ENCODE measurements at places on chromosomes 7 and 10.

DNA sequence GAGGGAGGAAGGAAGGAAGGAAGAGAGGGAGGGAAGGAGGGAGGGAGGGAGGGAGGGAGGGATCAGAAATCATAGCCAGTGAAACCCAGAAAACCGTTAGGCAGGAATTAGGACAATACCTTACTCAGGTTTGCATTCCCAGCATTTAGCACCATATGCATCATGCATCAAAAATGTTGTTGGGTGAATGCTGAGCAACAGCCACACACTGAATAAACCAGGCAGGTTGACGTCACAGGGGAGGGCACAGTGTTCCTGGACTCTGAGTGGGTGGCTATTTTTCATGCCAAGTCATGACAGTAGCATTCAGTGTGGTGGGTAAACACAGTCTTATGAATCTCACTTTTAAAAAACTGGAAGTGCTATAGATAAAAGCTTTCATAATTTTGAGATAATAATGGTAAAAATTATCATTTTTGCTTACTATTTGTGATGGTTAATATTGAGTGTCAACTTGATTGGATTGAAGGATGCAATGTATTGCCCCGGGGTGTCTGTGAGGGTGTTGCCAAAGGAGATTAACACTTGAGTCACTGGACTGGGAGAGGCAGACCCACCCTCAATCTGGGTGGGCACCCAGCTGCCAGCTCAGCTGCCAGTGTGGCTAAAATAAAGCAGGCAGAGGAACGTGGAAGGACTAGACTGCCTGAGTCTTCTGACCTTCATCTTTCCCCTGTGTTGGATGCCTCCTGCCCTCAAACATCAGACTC lies 199.1 kb upstream of the PRKCQ start:
- no peak for DNase-seq

DNA sequence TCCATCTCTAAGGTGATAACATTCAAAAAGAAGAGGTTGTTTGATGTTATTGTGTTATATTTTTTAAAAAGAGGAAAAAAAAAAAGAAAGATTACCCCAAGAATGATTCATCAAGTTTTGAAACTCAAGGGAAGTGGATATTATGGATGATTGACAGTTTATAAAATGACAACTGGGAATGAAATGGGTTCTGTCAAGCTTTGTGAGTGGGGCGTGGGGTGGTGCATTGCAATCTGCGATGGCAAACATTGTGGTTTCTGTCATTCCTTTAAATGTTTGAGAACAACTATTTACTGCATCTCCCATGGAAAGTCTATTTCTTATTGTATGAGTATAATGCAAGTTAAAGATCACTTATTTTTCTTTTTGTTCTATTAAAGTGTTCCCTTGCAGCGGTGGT lies 297.0 kb downstream of the CCDC3 start:
- DNase-seq, result no peak

- DNase-seq, result no peak
Observed at GRCh38 chr7:45133352-45133751, 21.9 kb upstream of the TBRG4 start.

DNA sequence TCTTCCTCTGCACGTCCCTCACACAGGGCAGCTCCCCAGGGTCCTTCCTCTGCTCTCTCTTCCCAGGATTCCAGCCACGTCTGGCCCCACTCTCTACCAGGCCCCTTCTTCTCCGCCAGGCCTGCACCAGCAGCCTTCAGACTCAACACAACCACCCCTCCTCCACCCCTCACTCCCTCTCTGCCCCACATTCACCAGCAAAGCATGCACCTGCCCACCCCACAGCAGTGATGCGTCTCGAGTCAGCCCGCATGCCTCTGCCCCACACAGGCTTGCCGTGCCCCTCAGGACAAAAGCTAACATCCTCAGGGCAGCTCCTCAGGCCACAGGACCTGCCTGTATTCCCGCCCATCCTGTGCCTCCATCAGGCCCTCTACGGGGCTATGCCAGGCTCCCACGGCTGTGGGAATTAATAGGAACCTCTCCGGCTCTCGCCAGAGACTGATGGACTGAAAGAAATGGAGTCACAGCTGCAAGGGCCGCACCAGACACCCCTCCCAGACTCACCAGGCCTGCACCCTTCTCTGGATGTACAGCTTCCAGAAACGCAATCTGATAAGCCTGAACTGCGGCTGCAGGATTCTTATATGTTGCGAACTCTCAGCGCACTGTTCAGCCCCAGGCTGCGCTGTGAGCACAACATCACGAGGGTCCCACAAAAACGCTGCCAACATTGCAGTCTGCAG lies 100.1 kb downstream of the CYTH3 start:
- no peak for DNase-seq

DNA sequence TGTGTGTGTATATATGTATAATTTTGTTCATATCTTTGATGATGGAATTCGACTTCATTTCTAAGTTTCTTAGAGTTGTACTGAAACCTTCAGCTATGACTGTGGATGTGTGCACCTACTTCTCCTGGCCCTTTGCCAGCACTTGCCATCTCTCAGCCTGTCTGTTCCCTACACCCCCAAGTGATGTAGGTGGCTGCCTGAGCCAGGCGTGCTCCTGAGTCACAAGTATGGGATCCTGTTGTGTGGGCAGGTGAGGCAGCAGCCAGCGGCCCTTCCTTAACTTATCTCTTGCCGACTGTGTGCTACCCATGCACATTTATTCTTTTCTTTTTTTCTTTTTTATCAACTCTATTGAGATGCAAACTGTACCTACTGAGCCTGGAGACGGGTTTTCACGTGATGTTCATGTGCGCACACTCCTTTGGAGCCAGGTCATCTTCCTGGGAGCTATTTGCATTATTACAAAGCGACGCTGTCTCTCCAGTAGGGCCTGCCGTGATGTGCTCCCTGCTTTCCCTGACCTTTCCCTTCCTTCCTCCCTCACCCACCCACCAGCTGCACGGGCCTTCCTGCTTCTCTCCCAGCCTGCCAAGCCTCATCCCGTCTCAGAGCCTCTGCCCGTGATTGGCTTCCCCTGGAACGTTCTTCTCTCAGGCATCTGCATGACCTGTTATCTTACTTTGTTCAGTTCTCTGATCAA lies 31.3 kb upstream of the GALNT11 start:
- DNase-seq, result peak; percentile 7

DNA sequence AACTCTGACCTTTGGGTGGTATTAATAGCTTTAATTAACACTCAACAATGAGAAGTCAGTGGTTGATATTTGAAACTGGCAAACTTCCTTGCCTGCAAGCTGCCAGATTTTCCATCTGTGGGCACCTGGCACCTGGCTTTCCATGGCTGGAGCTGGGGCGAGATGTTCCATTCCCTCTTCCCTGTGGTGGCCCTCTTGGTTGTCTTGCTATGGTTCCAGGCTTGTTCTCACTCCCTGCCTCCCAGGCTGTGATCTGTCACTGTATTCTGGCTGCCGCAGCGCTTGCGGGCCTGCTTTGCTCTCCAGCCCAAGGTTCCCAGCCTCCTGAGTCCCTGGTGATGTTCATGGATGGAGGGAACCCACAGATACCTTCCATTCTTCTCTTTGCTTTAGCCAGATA lies 201.0 kb downstream of the FRMD4A start:
- no peak for DNase-seq

Measured in activated naive CD8-positive, alpha-beta T cell treated with anti-CD3 and anti-CD28 coated beads, Interleukin-2, amount 50 U/mL, for 24 hours (primary cell).